ENCODE measurements at places on chromosomes 4 and X. TPM values are rescaled to one million over a fixed set of nuclear protein-coding genes. Genes with fewer than 3 reads are reported as not detected.

IBSP gene
- not detected for total RNA-seq

TKTL2 gene
- 0.09 TPM for total RNA-seq

TEX13C gene
- total RNA-seq = not detected

CLCN3 gene
- total RNA-seq = 30.3 TPM

SLC7A11 gene
- 0.60 TPM for total RNA-seq

PRR32 gene
- not detected for total RNA-seq

GPC3 gene
- total RNA-seq = 146 TPM

FAM47E gene
- total RNA-seq = 1.7 TPM

C4orf50 gene
- 0.19 TPM for total RNA-seq

- no peak for DNase-seq
Observed at GRCh38 chrX:82677286-82677685, 830.8 kb upstream of the POU3F4 start.

DNA sequence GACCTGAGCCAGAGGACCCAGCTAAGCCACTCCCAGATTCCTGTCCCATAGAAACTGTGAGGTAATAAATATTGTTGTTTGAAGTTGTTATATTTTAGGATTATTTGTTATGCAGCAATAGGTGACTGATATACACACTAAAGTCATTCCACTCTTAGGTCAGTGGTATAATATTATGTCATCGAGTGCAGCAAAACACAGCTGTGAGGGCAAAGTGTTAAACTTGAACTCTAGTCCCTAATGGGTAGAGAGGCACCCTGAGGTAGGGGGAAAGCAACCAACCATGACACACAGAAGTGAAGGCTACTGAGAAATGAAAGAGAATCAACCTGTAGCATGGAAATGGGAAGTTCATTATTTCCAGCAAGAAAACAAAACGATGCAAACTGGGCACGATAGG is 66.6 kb downstream of the ATXN3L start:
- no peak for DNase-seq

- DNase-seq = no peak
Observed at GRCh38 chrX:39158801-39159657, 357.8 kb downstream of the MID1IP1 start.

GRCh38 chr4:56086561-56086960 is 137.8 kb downstream of the CEP135 start:
- DNase-seq = no peak

- no peak for DNase-seq
Observed at GRCh38 chr4:159516556-159517140, 413.8 kb downstream of the RAPGEF2 start.

DNA sequence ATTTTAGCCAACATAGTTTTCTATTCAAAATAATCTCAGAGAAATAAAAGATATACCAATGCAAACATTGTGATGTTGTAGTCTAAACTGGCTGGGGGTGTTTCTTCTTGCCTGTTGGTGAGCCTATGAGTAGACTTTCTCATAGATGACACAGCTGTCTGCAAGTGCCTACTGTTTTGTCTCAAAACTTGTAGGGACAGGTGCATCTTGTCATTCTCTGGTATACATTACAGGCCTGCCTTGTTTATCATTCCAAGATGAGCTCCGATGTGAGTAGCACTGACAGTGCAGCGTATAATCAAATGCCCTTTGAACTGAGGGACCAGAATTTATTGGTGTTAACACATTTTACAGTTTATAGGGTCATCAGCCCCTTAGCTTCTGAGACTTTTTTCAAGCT is 353.8 kb downstream of the PRDM5 start:
- DNase-seq = no peak

- DNase-seq = no peak
Observed at GRCh38 chr4:6568689-6569332, 6.2 kb upstream of the MAN2B2 start.

- no peak for DNase-seq
Observed at GRCh38 chr4:2583517-2583916, 47.1 kb downstream of the FAM193A start.

DNA sequence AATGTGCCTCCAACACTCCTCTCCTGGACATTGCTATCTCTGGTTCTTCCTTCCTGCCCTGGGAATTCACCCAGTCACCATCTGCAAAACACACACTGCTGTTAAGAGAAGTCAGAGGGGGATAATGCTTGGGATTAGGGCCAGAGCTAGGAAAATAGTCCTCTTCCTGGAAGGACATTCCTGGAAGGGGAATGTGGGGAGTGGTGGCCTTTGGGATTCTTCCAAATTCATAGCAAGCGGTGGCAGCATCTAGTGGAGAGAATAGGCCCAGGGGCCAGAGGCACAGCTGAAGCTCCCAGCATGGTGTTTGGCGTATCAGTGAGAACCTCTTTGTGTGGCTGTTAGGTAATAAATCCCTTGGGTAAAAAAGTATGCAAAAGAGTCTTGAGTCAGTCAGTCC is 34.3 kb downstream of the SHROOM4 start:
- DNase-seq = no peak

DNA sequence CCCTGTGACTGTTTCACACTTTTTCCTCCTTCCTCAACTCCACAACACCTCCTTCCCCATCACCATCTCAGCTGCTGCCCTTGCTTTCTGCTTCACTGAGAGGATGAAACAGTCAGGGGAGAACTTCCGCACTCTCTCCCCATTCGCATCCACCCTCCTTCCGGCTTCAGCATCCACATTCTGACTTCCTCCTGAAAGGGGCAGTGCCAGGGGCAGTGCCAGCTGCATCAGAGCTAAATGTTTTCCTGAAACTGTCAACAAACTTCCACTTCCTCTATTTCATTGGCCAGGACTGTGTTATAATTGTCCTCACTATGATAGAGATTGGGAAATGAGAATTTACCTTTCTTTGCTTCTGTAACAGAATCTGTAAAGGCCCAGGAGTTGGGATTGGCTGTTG is 18.2 kb upstream of the RASL11B start:
- DNase-seq = no peak

DNA sequence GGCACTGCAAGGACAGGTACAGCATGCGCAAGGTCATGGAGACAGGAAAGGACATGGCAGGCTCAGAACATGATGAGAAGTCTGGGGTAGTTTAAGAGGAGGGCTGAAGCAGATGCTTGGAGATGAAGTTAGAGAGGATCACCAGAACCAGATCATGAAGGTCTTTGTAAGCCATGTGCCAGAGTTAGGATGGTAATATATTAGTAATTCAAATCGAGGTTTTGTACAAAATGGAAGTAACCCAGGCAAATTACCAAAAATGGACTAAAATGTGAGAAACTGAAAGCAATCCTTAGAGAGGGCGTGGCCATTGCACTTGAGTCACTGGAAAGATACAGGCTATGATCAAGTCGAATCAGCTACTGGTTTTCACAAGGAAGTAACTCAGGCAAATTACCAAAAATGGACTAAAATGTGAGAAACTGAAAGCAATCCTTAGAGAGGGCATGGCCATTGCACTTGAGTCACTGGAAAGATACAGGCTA is 13.5 kb downstream of the RXFP1 start:
- no peak for DNase-seq

GRCh38 chrX:136030303-136031191 is 45.3 kb downstream of the SLC9A6 start:
- DNase-seq = no peak

- DNase-seq = no peak
Observed at GRCh38 chr4:48752726-48753125, 27.4 kb downstream of the FRYL start.

GRCh38 chr4:54548831-54549460 is 108.8 kb upstream of the KIT start:
- DNase-seq = no peak

- DNase-seq = no peak
Observed at GRCh38 chr4:40003986-40004385, 26.3 kb upstream of the PDS5A start.

DNA sequence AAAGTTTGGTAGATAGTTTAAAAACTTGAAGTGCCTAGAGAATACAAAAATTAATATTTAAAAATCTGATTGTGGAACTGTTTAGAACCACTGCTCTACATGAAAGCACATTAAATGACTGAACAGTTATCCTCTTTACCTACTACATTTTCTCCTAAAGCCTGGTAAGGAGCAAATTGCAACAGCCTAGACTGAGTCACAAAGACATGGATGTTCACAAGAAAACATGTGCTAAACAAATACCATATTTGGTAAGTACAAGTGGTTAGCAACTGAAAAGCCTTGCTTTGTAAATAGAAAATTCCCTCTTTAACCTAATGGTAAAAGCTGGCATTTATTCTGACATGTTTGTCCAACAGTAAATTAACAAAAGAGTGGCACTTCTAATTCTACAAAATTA is 203.1 kb downstream of the FBXO8 start:
- DNase-seq = no peak

DNA sequence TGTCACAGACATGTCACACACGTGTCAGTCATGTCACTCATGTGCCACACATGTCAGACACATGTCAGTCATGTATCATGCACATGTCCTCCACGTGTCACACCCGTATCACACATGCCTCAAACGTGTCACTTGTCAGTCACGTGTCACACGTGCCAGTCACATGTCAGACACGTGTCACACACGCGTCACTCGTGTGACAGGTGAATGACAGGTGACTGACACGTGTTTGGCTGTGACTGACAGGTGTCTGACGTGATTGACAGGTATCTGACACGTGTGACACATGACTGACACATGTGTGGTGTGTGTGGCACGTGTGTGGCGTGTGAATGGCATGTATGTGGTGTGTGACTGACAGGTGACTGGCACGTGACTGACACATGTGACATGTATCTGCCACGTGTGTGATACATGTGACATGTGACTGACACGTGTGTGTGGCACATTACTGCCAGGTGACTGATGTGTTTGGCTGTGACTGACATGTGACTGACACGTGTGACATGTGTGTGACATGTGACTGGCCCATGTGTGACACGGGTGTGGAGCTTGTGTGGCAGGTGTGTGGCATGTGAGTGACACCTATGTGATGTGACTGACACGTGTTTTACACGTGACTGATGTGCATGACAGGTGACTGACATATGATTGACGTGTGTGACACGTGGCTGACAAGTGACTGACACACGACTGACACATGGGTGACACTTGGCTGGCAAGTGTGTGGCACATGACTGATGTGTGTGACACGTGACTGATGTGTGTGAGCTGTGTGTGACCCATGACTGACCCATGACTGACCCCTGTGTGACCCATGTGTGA is 90.7 kb upstream of the GPC3 start:
- DNase-seq = no peak

DNA sequence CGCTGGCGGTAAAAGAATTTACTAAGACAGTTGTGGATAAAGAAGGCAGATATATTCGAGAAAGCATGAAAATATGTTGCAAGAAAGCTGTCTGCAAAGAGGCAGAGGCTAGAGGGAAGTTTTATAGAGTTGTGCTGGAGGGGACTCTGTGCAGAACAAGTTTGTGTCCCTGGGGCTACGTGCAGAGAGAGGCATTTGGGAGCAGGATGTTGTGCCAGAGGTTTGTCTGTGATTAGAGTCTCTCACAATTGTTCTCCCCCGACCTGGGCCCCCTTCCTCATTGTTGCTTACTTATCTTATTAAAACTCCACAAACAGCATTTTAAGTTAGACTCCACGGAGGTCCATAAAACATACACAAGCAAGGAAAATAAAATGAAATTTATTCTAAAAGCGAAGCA is 831.3 kb downstream of the NLGN4X start:
- DNase-seq = no peak
